ENCODE measurements at places on chromosomes 13 and 19. TPM values are rescaled to one million over a fixed set of nuclear protein-coding genes. Genes with fewer than 3 reads are reported as not detected.

DNA sequence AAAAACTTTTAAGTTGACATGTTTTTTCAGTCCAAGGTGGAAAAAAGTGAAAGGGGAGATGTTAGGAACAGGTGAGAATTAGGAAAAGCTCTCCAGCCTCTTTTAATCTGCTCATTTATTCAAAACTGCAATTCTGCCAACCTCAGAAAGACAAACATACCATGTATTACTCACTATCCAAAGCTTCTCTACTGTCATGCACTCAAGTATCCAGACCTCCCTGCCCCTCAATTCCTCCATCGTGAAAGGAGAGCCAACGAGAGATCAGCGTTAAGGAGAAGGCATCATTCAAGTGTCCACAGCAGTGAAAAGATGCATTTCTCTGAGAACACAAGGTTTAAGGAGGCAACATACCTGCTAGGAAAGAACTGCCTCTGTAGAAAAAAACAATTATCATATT is 24.5 kb downstream of the DIAPH3 start:
- no peak for DNase-seq

DNA sequence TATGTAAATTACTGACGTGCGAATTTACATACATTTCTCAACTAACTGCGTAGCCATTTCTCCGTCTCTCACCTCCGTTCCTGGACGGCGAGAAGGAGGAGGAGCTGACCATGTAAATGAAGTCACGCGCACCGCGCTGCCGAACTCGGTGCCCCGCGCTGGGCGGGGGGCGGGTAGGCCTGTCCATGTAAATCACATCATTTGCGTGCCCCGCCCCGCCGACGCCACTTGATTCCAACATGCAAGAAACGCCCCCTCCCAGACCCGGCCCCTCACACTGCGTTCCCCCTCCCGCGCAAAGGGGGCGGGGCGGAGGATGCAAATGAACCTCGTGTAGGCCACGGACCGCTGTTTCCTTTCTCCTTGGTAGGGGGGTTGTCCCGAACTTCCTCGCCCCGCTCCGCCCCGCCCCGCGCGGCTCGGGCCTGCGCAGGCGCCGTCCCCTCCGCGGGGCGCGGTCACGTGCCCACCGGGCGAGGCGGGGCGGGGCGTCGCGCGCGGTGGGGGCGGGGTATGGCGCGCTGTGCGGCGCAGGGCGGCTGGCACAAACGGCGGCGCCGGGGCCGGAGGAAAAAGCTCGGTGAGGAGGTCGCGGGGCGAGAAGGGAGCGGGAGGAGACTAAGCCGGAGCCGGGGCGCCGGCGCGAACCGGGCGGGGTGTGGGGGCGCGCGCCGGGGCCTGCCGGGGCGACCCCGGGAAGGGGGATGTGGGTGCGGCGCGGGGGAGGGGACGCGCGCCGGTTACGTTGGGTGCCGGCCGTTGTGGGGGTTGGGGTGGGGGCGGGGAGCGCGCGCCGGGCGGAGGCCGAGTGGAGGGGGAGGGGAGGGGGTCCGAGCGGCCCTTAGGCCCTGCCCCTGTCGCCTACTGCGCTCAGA is at the start of gene EGLN2:
EGLN2 (plus strand) TSS at position 509 of the 875 bp plus-strand sequence. CDS start 1,382 bp downstream, outside the sequence.
- peak; percentile 100 for DNase-seq

- no peak for DNase-seq
These were observed 45.3 kb downstream of the RGCC start for GRCh38 chr13:41502673-41503072.

The FFAR2 gene
- total RNA-seq = 0.36 TPM

GRCh38 chr13:101942038-101942437 is 459.8 kb downstream of the FGF14 start:
- DNase-seq = no peak

- no peak for DNase-seq
These were observed 183.2 kb upstream of the GPR12 start for GRCh38 chr13:26943748-26944147.

The FKRP gene
- 20.6 TPM for total RNA-seq

DNA sequence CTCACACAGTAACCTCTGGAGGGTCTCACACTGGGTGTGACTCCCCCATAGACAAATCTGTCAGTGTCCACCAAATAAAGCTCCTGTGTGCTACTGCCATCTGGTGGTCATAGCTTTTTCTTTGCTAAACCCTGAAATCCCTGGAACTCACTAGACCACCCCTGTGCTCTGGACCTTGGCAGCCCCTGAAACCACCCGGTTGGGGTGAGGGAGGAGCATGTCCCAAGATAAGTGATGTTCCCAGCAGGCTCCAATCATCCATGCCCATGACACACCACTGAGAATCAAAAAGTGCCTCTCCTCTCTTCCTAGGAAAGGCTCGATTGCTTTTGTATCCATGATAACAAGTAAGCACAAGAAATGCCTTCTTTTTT is 6.5 kb upstream of the HSD17B14 start:
- no peak for DNase-seq

The HCN2 gene
- not detected for total RNA-seq

GRCh38 chr19:29562299-29563297 is 36.8 kb downstream of the VSTM2B start:
- DNase-seq = no peak

All from ureter (tissue), 1 donor.